WERI-Rb-1 (cell line): ENCODE measurements at places on chromosomes 16 and 17.

- no peak for DNase-seq
Observed at GRCh38 chr16:67936880-67937605, 393 bp upstream of the PSMB10 start.

- peak; percentile 8 for DNase-seq
Observed at GRCh38 chr17:58312021-58312630, 16.5 kb downstream of the TSPOAP1 start.

GRCh38 chr16:86396422-86396821, 113.9 kb upstream of the FOXF1 start:
- DNase-seq: no peak

DNA sequence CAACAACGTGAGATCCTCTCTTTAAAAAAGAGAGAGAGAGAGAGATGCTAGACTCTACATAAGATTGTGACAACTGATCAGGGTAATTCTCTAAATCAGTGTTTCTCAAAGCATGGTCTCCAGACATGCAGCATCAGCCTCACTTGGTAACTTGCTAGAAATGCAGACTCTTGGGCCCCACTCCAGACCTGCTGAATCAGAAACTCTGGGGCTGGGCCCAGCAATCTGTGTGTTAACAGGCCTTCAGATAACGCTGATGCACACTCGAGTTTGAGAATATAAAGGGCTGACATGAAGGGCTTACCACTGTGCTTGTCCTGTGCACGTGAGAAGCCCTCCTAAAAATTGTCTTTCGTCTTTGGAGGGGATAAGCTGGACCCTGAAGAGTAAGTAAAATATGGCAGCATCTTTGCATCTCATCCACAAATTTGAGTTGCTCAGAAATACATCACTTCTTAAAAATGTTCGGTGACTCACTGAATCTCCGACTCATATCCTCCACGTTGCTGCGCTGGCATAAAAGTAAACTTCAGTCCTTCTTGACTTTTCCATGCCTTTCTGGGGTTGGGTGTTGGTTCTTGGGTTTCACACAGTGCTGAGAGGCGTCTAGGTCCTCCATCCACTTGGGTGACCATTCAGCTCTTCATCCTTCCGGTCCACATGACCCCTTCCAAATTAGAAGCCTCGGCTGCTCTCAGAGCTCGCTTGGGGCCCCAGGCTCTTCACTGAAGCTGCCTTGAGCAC, 26.1 kb upstream of the KDM8 start:
- no peak for DNase-seq

DNA sequence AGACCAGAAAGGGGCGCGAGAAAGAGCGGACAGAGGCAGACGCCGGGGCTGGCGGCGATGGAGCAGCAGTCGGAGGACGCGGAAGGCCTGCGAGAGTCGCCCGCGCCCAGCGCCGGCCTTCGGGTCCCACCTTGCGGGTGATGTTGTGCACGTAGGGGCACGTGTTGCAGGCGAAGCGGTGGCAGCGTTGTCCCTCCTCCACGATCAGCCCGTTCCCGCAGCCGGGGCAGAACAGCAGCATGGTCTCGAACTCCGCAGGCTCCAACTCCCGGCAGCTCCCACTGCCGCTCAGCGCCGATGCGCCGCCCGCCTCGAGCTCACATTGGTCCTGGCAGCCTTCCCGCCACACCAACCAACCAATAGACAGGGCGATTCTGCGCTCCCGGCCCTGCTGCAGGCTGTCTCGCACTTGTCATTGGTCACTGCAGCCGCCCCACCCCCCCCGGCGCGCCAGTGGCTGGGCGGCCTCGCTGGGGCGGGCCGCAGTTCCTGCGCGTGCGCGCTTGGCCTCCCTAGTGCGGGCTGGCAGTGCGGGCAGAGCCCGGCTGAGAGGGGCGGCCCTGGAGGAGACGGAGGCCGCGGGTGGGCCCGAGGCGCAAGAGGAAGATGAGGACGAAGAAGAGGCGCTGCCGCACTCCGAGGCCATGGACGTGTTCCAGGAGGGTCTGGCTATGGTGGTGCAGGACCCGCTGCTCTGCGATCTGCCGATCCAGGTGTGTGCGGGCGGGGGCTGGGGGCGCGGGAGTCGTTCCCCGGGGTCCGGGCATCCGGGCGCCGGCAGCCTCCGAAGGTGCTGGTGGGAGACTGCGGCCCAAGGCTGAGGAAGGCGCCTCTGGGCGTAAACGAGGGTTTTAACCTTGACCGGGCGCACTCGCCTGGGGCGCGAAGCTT, at the start of the genes POLR3K and SNRNP25:
POLR3K (minus strand) TSS at position 263 of the 891 bp plus-strand sequence; CDS start at position 241, 22 bp downstream.
SNRNP25 (plus strand) TSS at position 483 of the 891 bp plus-strand sequence; CDS start at position 672, 189 bp downstream.
- peak; percentile 99 for DNase-seq

DNA sequence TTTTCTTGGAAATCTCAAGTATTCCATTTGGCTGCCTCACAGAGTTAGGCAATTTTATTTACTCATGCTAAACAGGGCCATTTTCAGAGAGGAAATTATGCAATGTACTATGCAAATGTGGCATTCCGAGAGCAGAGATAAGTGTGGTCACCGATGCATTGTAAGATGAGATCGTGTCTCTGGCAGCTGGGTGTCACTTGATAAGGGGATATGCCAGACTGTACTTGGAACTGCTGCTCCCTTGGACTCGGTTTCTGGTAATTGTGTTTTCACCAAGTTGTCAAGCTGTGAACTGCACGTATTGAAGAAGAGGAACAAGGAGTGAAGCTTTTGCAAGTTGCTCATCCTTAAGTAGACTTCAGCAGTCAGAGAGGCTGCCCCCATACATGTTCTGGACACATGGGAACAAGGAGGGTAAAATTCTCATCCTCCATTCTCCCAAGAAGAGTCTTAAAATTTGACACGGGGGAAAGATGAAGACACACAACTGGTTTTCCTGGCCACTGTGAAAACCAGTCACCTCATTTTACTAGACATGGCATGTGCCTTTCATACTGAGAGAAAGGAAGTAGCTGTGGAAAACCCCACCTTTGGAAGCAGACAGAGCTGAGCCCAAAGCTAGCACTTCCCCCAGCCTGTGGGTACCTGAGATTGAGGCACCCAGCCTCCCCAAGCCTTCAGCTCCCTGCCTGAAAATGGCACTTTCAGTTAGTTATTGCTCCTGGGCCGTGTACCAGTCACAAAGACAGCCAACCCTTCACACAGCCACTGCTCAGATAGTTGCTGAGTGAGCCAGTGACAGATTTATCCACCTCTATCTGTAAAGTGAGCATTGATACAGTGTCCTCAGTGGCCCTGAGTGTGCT, 150.7 kb downstream of the SOCS1 start:
- DNase-seq: no peak

DNA sequence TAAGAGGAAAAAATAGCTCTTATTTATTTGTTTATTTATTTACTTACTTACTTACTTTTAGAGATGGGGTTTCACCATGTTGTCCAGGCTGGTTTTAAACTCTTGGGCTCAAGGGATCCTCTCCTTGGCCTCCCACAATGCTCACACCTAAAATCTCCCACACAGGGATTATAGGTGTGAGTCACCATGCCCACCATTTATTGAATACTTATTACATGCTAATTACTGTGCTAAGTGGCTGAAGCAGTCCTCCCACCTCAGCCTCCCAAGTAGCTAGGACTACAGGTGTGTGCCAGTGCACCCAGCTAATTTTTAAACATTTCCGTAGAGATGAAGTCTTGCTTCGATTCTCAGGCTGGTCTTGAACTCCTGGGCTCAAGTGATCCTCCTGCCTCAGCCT, 11.0 kb upstream of the ITGB3 start:
- no peak for DNase-seq

- no peak for DNase-seq
Observed at GRCh38 chr17:55770196-55770870, 19.5 kb downstream of the PCTP start.

- no peak for DNase-seq
Observed at GRCh38 chr17:31917065-31917529, 15.6 kb upstream of the UTP6 start.

DNA sequence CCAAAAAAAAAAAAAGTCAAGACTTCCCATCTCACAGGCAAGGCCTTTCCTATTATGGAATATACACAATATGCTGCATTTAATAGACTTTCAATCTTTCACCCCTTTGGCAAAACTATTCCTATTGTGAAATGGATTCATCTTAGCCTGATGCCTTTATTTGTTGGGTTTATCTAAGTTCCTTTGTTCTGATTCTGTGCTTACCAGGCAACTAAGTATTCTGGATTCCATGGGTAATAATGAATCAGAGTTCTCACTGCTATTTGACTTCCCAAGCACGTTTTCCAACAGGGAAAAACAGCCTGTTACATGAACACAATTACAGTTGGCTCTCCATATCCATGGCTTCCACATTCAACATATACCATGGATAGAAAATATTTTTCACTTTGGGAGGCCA, 135.5 kb downstream of the MYO1D start:
- no peak for DNase-seq

DNA sequence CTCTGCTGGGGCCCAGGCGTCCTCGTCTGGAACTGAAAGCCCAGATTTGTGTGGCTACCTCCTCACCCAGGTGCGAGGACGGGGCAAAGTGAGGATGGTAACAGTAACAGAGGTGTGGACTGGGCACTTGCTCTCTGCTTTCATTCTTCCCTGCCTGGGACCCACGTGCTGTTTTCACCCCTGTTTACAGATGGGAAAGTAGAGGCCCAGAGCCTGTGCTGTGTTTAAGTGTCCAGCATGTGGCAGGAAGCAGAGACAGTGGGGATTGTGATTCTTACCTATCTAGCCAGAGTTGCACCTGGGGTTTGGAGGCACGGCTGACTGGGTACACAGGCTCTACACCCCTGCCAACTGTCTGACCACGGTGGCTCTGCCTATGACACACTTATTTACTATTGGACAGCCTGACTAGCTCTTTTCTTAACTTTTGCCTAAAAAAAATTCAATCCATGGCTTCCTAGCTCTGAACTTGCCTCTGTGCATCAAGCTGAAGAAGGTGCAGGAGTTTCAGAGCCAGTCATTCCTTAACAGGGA, 155.4 kb downstream of the CLEC16A start:
- no peak for DNase-seq

DNA sequence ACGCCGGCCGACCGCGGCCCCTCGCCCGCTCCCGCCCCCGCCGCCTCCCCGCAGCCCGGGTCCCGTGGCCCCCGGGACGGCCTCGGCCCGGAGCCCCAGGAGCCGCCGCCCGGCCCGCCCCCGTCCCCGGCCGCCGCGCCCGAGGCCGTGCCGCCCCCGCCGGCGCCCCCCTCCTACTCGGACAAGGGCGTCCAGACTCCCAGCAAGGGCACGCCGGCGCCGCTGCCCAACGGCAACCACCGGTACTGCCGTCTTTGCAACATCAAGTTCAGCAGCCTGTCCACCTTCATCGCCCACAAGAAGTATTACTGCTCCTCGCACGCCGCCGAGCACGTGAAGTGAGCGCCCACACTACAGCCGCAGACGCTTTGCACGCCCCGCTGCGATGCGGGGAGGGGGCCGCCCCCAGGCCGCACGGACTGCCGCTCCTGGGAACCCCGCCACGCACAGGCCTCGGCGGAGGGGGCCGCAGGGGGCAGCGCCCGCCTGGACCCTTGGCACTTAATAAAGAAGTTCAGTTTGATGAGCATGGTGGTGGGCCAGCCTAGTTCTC, 35.5 kb upstream of the ZC3H18 start:
- DNase-seq: peak; percentile 27

- DNase-seq: no peak
Observed at GRCh38 chr17:5049314-5049841, 14.2 kb upstream of the SLC52A1 start.

- DNase-seq: no peak
Observed at GRCh38 chr17:78396441-78397337, 18.2 kb downstream of the PGS1 start.

GRCh38 chr17:3582915-3583314, 25.3 kb upstream of the TRPV3 start:
- DNase-seq: no peak

- no peak for DNase-seq
Observed at GRCh38 chr16:59907611-59908010, 1173.5 kb upstream of the GOT2 start.

GRCh38 chr17:43517615-43518386, 28.3 kb downstream of the ETV4 start:
- no peak for DNase-seq

GRCh38 chr17:50262001-50262794, 12.1 kb upstream of the TMEM92 start:
- peak; percentile 5 for DNase-seq

DNA sequence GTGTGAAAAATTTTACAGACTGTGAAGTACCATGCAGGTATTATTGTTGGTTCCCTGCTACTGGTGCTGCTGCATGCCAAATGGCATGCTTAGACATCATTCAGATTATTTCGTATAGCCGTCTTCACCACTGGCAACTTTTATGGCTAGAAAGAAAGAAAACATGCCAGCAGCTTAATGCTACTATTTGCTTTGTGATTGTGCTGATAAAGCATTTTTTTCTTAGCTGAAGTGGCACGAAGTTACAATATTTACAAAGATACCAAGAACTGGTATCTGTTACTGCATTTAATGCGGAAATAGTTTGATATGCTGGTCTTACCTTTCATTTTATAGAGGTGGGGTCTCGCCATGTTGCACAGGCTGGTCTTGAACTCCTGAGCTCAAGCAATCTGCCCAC, 8.2 kb downstream of the ZNHIT3 start:
- no peak for DNase-seq

GRCh38 chr17:13986855-13987254, 82.4 kb upstream of the COX10 start:
- DNase-seq: no peak

DNA sequence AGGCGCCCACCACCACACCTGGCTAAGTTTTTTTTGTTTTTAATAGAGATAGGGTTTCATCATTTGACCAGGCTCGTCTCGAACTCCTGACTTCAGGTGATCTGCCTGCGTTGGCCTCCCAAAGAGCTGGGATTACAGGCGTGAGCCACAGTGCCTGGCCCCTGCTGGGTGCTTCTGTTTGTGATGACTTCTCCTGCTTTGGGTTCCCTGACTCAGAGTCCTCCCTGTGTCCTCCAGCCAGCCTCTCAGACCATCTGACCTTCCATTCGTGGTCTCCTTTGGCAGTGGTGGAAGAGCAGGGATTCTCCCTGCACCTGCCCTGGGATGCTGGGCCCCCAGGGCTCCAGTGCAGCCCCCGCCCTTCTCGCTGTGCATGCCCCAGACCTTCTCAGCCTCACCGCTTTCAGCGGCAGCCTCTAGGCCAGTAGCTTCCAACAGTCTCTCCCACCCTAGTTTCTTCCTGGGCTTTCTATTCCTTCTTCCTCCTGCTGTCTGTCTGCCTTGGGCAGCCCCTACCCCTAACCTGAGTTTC, 13.2 kb downstream of the BEAN1 start:
- DNase-seq: no peak

- no peak for DNase-seq
Observed at GRCh38 chr16:2007081-2007836, 2.4 kb downstream of the ZNF598 start.
